NCI-H1417 treated with DMSO at 0.1 percent for 48 hours (cell line): ENCODE measurements at places on chromosomes 3 and 15.

GRCh38 chr15:73716417-73716816 lies 32.2 kb downstream of the CD276 start:
- DNase-seq, result no peak

- DNase-seq, result no peak
Observed at GRCh38 chr3:109275702-109276293, 40.5 kb downstream of the DPPA2 start.

- DNase-seq, result no peak
Observed at GRCh38 chr3:168678730-168679129, 583.0 kb upstream of the GOLIM4 start.

DNA sequence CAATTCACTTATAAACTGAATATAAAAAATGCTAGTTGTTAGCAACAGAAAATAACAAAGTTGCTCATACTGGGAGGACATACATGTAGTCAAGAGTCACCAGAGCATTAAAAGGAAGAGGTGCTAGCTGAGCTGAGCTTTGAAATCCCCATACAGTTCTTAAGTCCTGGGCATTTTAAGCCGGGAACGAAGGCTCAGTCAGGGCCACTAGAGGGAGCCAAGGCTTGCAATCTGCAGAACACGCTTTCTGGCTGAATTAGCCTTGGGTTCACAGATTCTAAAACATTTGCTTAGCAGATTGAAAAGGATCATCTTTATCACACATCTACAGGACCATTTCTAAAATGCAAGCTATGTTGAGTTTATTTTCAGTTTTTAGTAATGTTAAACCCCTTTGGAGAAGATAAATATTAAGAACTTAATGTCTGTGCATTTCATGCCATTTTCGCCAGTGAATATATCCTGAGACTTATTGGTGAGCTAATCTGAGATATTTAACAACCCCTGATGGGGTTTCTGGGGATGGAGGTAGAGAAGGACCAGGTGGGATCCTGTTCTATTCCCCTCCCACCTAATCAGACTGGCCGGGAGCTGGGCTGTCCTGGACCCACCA lies 26.3 kb upstream of the MNS1 start:
- DNase-seq, result peak; percentile 30

DNA sequence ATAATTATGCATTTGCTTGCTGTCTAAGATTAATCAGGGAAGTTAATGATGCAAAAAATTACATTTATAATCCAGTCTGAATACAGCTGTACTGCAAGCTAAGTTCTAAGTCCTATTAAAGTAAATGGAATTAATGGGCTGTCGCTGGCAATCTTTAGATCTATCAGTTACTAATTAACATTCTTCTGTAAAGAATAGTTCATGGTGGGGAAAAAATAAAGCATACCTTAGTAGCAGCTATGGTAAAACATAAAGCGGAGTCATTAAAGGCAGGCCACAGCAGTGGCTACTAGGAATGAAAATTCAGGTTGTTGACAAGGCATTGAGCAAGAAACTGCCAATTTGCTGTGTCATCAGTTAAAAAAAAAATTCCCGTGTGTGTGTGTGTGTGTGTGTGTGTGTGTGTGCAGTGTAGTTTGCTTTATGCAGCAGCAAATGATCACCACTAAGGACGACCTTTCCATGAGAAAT lies 129.8 kb downstream of the ZNF385D start:
- DNase-seq, result no peak

DNA sequence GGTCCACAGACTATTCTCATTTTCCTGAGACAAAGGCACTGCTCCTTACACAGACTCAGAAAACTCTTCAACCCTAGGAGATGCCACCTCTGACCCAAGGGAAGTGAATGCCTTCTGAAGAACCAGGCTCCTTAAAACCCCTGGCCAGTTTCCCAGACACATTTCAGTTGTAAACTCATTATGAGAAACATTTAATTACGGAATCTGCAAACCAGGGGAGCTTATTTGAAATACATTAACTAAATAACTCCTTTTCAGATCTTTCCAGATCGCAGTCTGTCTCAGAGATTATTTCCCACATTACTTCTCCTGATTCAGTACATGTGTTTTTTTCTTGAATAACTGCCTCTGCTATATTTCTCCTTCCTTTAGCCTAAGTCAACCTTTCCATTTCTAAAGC lies 17.6 kb downstream of the MYO5A start:
- DNase-seq, result no peak

GRCh38 chr3:48429317-48429959 lies 448 bp downstream of the PLXNB1 start:
- DNase-seq, result no peak

- no peak for DNase-seq
Observed at GRCh38 chr3:130841357-130841756, 52.5 kb upstream of the ATP2C1 start.

DNA sequence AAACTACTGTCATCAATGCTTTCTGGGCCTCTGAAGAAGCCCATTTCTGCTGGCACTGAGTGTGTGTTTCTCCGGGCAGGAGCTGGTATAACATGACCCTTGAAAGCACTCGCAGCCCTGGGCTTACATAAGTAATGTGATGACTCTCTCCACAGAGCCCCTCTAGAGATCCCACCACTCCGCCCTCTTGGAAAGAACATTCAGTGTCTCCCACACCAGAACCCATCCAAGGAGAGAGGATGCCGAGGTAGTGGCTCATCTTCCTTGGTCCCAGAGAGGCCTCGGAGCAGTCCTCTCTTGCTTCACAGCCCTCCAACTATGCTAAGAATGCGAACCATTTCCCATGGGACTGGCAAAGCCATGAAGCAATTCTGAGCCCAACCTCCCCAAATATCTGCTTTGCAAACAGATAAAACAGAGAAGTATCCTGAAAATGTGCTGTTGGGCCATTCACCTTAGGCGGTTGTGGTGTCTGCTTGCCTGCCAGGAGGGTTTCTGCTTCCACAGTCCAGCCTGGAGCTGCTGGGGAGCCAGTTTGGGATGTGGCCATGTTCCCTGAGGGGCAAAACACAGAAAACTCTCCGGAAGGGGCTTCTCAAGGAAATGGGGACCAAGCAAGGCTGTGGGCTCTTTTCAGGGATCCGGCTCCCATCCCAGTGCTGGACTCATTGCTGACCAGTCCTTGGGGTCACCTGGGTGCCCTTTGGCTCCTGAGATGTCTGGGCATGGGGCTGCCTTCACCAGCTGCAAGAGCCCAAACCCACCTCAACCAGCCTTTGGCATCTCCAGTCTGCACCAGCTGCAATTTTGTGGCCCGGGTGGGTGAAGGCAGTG lies 47.3 kb downstream of the AMOTL2 start:
- no peak for DNase-seq

GRCh38 chr3:173921732-173922131 lies 524.2 kb downstream of the NLGN1 start:
- DNase-seq, result no peak
